ENCODE measurements at places on chromosomes 7 and 10.
A peak's percentile ranks its signal among the peaks of the same experiment; 100 is the strongest.

- DNase-seq, result no peak
Observed at GRCh38 chr7:93048136-93048930, 69.4 kb downstream of the SAMD9 start.

DNA sequence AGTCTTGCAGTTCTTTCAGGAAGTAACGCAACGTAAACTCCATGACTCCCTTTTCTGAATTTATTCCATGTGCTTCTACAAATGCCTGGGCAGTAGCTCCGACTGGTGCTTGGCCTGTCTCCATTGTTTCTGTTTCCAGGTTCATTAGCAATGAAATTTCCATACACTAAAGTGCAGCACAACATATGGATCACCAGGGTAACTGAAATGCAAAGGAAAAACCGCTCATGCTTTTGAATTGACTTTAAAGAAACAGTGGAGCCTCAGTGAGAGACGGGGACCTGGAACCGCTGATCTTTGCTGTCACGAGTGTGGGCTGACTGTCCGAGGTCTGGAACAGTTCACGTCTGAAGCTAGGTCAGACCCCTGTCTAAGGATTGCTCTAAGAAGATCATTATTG lies 126.5 kb upstream of the IGFBP3 start:
- no peak for DNase-seq

- DNase-seq, result no peak
Observed at GRCh38 chr10:35565602-35566081, 39.5 kb upstream of the GJD4 start.

GRCh38 chr10:62031507-62031906 lies 130.0 kb downstream of the ARID5B start:
- DNase-seq, result no peak

GRCh38 chr10:21053953-21054690 lies 157.0 kb upstream of the NEBL start:
- DNase-seq, result no peak

DNA sequence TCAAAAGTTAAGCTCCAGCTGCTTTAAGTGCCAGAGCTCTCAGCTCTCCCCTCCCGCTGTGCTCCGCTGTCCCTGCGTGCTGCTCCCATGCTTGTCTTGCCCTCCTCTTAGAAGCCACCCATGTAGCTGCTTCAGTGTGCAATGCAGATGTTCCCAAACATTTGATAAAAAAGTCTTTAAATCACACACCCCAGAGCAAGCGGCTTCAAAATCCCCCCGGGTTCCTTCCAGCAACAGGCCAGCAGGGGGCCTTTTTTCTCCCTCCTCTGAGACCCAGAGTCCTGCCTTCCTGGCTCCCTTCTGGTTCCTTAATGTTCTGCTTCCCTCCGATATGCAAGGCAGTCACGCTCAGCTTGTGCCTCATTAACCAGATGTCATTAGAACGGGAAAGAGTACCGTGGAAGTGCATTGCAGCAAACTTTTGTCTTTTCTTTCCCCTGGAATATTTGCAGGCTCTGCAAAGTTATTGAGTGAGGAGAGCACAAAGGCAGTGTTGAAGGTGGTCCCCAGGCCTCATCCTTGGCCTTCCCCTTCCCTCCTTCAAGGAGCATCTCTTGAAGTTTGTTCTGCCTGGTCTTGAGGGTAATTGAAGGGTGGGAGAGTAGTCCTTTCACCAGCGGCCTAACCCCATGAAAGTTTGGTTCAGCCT lies 25.5 kb downstream of the LDB3 start:
- DNase-seq, result peak; percentile 23

GRCh38 chr10:21497177-21497807 lies 28.2 kb downstream of the SKIDA1 start:
- no peak for DNase-seq

DNA sequence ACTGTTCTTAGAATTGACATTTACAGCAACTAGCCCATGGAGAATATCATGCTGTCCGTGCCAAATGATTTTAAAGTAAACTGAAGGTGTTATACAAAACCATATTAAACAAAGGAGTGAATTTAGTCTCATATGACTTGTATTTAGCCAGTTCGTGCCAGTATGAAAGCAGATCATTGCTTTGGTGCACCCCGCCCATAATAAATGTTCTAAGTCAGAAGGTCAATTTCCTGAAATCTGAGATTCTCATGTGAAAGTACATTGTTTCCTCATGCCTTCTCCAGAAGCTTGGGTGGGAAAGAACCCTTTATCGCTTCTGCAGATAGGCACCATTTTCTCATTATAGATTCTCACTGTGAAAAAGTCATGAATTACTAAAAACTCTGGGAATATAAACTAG lies 106.4 kb downstream of the CAMK1D start:
- DNase-seq, result no peak

DNA sequence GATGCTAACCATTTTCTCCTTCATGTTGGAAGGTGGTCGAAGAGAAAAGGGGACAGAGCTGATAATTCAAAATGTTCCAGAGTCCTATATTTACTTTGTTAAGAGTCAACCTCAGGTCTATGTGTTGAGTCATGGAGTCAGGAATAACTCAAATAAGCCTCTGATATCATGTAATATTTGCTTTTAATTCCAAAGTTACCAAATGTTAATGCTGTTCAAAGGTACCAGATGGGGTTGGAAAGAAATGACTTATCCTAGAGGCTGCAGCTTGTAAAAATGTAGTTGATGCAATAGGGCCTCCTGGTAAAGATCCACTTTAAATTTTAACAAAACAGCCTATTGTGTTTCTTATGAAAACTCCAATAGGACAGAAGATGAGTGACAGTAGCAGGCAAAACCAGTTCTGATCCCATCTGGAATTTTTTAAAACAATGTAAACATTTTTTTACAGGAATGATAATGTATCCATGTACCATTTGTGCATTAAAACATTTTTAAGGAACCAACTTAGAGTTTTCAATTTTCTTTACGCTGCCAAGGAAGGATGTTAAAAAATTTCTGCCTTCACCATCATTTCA lies 218.2 kb downstream of the ANK3 start:
- DNase-seq, result no peak

GRCh38 chr7:45579391-45579801 lies 5.2 kb downstream of the ADCY1 start:
- DNase-seq, result no peak

GRCh38 chr7:90825779-90826178 lies 229.7 kb downstream of the CDK14 start:
- DNase-seq, result no peak

DNA sequence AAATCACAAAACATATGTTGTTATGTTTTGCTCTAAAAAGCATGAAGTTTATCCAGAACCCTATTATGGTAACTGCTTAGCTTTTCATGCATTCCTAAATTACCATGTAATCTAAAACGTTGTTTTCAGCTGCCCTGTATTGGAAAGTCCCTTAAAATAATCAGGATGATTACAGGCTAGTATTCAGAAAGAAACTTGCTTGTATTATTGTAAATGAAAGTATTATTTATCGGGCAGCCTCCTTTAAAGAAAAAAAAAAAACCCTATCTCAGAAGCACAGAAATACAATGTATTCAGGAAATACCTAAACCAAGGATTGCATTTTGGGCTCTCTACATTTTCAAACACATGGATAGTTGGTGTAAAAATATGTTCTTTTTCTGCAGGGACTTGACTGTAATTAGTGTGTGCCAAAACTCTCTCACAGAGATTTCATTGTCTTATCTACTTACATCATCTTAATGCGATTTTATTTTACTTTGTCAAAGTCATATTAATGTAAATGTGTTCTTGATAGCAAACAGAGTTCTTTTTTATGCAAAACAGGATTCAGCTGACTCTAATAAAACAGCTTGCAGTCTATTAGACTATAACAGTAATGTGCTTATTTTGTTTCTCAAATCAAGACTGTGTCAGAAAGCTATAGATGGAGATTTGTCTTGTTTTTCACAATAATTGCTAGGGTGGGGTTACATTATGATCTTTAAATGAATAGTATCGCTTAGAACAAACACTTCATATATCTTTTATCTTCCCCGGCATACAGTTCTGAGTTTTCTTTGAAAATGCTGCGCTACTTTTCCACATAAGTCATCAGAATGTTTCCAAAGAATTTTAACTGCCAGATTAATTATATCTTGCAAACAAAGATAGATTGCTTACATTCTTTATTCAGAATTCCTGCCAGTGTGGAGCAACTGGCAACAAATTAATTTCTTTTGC lies 65.3 kb upstream of the ARID5B start:
- no peak for DNase-seq

DNA sequence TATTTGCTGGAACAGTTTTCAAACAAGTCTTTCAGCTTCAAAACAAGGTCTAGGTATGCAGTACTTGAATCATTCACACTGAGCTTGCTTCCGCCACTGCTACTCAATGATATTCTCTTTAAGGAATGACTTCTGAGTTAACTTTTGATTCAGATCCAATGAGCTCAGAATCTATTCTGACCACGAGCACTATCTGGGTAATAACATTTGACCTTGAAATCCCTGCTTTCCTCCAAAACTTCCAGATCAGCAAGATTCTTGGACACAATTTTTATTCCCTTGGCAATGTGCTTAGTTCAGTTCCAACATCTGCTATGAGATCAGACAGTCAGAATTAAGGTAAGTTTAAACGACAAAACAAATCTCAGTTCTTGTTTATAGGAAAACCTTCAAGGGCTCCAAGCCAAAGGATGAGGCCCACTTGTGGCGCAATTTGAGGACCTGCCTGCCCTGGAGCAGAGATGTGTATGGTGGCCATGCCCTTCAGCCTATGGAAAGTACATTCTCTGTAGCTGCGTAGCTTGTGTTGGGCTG lies 87.2 kb downstream of the RNF216 start:
- no peak for DNase-seq
